ENCODE measurements at places on chromosomes 16 and 17.

DNA sequence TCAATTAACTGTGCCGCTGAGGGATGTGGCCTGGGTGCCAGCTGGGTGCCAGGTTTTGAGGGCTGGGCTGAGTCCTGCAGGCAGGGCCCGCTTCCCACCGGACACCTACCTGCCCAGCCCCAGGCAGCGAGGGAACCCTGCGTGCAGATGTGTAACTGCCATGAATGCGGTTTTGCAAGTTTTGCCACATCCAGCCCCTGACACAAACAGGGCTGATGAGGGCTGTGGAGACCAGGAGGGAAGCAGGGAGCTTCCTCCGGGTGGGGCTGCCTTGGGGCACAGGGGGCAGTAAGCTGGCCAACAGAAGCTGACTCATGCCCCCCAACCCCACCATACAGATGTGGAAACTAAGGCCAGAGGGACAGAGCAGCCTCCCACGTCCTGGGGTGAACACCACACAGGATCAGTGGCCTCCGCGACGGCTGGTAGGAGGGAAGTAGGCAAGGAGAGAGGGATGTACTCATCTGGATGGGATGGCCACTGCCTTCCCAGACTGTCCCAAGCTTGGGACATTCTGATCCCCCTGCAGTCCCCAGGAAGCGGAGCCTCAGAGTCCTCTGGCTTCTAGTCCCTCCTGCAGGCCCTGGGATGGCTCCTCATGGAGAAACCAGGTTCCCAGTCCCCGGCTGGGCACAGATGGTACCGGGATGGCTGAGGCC lies 1.6 kb downstream of the UBALD1 start:
- DNase-seq = no peak

GRCh38 chr17:49294122-49294521 lies 63.5 kb upstream of the PHOSPHO1 start:
- no peak for DNase-seq

- no peak for DNase-seq
Measured at GRCh38 chr17:21173543-21173942, 40.4 kb downstream of the TMEM11 start.

DNA sequence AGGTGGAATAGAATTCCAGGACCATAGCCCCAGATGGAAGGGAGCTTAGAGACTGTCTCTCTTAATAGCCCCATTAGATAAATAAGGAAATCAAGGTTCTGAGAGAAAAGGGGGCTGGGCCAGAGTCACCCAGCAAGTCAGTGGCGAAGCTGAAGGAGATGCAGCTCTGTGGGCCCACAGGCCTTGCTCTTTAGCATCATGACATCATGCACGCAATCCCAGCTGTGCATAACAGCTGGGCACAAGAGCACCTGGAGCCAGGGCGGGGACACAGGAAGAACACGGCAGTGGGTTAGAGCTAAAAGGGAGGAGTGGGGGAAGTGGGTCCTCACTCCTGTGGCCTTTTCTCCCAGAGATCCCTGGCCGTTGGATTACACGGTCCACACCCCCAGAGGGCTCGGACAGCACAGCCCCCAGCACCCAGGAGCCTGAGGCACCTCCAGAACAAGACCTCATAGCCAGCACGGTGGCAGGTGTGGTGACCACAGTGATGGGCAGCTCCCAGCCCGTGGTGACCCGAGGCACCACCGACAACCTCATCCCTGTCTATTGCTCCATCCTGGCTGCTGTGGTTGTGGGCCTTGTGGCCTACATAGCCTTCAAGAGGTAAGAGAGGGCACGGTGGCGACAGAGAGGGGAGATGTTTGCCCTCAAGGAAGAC lies 15.1 kb downstream of the NGFR start:
- no peak for DNase-seq

GRCh38 chr17:38907930-38908675 lies 17.3 kb upstream of the LASP1NB start:
- DNase-seq = no peak

- DNase-seq = no peak
Measured at GRCh38 chr17:76599694-76600460, 14.2 kb upstream of the ST6GALNAC2 start.

- no peak for DNase-seq
Measured at GRCh38 chr17:43367737-43368242, 31.0 kb upstream of the ARL4D start.

DNA sequence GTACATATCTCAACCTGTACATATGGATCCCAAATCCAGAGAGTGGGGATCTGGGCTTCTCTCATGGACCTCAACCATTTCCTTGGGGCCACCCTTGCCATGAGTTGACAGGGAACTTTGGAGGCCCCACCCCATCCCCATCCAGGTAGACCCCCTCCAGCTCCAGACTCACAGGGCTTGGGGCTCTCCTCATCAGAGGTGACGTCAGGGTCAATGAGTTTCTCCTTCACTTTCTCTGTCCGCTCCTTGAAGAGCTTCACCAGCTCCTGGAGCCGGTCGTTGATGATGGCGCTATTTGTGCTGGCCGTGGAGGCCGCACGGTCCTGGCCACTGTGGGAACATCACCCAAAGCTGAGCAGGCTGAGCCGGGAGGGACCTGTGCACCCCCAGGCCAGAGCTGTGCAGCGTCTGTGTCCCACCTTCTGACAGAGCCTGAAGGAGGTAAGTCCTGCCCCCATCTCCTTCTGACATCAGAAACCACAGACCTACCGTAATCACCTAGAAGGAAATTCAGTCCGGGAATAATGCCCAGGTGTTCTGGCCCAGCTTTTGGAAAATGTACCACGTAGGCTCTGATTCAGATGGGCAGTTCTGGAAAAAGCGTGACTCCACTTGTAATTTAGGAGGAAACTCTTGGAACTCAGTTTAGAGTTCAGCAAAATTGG lies 50.6 kb downstream of the CNGB1 start:
- DNase-seq = no peak

DNA sequence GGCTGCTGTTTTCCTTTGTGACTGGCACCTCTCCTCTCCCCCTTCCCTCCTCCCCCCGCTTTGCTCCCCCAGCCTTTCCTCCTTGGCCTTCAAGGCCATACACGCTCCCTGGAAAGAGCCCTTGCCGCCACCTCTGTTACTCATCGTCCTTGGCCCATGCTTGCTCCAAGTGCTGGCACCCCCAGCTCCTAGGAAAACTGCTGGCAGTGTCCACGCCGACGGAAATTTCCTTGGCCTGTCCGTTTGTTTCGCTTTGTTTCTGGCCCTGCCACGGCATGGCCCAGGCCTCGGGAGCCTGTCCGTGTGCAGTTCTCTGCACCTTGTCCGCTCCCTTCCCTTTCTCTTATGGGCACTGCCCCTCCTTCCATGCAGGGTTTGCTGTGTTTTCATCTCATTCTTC lies 18.0 kb downstream of the CA5A start:
- DNase-seq = no peak

GRCh38 chr16:23833960-23834685 lies 1.7 kb upstream of the PRKCB start:
- no peak for DNase-seq

DNA sequence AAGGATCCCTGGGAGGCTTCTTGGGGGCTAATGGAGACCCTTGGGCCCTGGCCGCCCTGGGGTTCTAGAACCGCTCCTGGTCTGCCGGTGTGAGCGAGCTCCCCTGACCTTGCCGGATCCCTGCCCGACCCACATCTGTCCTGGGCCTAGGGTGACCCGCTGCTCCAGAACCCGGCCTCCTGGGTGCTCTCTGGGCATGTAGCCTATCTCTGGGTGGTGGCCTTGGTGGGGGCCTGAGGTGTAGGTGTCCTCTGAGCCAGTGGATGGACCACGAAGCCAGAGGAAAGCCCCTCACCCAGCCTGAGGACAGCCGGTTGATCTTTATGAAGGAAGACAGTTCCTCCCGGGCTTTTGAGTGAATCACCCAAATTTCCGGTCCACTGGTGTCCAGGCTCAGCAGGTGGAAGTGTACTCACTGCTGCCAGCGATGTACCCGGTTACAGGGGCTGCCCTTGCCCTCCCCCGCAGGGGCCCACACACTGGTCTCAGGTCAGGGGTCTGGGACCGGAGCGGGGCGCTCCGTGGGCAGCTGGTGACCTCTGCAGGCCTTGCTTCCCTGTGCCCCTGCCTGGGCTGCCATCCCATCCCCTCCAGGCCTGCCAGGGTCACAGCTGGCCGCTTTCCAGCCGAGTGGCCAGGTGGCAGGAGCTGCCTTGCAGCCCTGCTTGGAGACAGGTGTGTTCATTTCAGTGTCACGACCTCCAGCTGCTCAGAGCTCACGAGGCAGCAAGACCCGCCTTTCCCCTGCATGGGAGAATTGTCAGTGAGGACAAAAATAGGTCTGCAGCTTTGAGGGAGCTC lies 10.5 kb upstream of the GSE1 start:
- DNase-seq = no peak

- no peak for DNase-seq
Measured at GRCh38 chr17:65535777-65536572, 25.5 kb downstream of the AXIN2 start.

DNA sequence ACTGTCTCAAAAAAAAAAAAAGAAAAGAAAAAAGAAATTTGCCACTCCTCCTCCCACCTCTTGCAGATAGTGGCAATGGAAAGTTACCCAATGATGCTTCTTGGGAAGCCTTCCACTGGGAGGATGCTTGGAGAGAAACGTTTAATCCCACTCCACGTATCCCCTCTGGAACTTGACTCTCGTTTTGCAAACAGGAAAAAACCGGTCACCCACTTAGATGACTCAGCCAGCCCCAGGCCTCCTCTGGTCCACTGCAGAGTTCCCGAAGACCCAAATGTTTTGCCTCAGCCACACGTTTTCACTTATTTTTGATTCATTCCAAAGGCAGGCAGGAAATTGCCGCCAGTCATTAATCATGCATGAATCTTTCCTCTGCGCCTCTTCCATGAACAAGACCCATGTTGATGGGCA lies 9.3 kb upstream of the TNFRSF17 start:
- DNase-seq = peak; percentile 56

- DNase-seq = no peak
Measured at GRCh38 chr17:38906460-38907228, 18.8 kb upstream of the LASP1NB start.

- no peak for DNase-seq
Measured at GRCh38 chr16:17302620-17303019, 168.1 kb downstream of the XYLT1 start.

- no peak for DNase-seq
Measured at GRCh38 chr17:6523809-6524355, 32.5 kb downstream of the PITPNM3 start.

DNA sequence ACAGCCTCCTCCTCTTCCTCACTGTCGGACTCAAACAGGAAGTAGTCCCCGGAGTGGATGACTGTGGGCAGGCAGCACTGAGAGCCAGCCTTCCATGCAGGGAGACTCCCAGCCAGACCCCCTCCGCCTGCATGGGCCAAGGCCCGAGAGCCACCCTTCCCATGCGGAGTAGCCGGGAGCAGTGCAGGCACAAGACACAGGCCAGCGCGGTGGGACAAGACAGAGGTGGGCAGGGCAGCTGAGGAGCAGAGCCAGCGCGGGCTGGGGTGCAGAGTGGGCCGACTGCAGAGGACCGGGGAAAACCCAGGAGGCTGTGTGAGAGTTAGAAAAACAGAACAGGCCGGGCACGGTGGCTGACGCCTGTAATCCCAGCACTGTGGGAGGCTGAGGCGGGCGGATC lies 17.6 kb downstream of the CTU2 start:
- DNase-seq = no peak

- no peak for DNase-seq
Measured at GRCh38 chr17:38893607-38894006, 23.7 kb downstream of the LASP1 start.

DNA sequence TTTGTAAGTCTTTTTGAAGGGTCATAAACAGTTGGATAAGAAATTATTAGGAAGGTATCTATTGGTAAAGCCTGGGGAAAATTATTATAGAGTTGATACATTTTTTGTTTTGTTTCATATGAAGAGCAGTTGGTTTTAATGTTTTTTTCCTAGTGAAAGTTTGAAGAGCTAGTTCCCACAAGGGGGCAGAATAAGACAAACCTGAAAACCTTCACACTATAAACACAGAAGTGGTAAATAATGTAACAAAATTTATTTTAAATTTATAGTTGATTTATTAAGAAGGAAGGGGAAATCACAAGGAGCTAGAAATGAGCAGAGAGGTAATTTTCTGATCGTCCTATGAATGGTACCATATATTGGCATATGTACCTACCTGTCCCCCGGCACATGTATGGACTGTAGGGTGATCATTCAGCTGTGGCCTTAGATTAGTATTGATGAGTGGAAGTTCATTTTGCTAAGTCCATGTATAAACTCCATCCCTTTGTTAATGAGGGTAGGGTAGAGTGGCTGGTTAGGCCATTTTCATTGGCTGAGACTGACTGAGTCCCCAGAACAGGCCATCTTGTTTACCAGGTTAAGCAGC lies 116.3 kb downstream of the TANC2 start:
- DNase-seq = no peak

DNA sequence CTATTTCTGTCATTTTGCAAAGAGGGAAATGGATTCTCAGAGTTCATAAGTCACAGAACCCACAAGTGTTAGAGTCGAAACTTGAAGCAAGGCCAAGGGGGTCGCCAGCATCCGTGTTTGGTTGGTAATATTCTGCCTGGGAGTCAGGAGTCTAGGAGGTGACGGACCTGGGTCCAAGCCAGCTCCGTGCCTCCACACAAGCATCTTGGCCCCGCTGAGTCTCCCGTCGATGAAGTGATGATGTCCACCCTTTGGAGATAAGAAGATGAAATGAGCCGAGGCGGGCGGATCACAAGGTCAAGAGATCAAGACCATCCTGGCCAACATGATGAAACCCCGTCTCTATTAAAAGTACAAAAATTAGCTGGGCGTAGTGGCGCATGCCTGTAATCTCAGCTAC lies 53.2 kb upstream of the TNRC6C start:
- DNase-seq = no peak

DNA sequence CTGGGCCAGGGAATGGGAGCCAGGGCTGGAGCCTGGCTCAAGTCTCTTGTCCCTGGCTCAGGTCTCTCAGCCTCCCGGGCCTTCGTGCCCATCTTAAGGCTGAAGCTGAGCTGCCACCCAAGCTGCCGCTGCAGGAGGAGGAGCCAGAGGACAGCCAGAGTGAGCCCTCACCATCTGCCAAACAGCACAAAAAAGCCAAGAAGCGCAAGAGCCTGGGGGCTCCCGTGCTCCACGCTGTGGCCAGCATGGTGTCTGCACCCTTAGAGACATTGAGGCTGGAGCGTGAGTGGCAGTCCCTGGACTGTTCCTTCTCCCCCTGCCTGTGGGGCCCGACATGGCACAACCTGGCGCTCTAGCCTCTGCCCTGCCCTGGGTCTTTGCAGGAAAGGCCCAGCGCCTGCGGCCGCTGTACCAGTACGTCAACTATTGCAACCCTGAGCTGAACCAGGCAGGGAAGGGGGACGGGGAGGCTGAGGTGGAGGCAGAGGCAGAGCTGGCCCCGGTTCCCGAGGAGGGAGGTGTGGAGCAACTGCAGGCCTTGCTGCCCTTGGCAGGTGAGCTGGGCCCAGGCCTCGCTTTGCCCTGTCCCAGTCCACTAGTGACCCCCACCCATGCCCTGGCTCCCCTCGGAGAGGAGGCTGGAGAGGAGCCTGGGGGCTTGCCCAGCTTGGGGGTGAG lies 1.3 kb downstream of the C16orf86 start:
- peak; percentile 74 for DNase-seq
